ENCODE measurements at places on chromosomes 6 and 20.

DNA sequence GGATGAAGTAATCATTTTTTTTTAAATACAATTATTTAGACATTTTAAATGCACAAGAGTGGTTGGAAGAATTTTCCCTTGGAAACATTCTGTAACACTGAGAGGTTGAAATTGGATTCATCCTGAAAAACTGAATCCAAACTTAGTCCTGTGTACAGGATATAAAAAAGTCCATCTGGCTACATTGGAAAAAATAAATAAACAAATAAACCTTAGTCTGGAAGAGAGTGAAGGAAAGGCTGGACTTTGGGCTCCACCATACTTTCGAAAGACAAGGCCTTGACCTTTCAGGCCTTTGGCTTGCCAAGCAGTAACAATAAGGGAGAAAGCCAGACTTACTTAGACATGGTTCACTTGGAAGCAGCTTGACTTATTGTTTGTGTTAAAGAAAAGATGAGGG lies 664.3 kb downstream of the TENT5A start:
- DNase-seq: no peak

DNA sequence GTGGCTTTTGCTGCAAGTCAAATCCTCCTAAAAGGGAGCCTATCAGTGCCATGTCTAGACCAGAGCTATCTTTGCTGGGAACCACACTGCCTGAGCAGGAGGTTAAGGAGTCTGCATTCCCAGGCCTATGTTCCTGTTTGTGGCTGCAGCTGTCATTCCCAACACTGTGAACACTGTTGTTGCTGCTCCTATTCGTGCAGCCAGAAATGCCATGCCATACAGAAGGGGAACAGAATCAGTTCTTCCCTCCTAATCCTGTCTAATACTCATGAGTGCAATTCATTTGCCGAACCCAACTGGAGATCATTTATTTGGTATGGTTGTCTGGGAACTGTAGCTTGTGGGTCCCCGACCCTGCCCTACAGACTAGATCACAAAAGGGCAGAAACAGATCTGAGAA lies 406.5 kb upstream of the GJE1 start:
- no peak for DNase-seq

DNA sequence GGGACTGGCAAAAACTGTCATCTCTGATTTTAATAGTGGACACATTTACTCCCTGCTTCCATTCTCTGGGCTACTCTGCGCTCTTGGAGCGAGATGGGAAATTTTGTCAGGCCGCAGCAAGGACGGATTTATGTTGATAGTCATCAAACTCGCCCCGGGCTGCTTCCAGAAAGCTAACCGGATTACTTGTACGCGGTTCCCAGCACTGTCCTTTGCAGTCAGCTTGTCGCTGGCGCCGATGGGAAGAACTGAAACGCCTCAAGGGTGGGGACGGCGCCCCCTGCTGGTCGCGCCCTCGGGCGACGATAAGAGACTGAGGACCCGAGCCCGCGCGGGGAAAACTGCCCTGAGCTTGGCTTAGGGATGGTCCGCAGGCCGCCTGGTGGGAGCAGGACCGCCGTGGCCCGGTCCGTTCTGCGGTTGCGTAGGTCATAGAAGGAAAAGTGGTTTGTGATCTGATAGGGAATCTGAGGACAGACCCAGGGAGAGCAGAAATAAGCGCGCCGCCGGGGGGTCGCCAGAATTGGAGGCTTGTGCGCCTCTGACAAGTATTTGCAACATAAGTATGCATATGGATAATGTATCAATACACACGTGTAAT lies 984 bp upstream of the ABT1 start:
- DNase-seq: peak; percentile 80

GRCh38 chr20:62860924-62861691 lies 514 bp downstream of the TCFL5 start:
- peak; percentile 40 for DNase-seq

DNA sequence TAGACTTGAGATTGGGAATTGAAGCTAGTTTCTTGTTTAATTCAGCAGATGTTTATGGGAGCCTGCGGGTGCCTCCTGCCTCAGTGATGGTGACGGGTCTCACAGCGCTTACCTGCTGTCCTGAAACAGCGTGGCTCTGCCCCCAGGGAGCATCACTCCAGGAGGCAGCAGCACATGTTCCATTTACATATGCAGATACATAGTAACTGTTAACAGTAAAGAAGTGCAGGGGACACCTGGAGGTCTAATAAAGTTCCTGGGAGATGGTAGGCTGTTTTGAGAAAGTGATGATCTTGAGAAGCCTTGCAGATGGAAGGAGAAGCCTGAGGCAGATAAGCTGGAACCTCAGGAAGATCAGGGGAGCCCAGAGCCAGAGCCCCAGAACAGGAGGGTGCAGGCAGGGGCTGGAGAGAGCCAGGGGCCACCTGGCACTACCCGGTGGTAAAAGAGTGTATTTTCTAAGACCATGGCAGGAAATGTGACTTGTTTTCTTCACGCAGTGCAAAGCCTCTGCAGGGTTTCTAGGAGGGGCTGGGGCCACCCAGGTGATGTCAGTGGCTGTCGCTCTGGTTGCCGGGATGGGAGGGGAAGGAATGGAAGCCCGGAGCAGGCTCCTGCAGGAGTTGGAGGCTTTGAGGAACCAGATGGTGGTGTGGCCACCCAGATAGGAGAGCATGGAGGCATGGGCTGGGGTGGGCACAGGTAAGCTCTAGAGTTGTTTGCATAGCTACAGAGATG lies 24.2 kb upstream of the KIF25 start:
- DNase-seq: no peak

DNA sequence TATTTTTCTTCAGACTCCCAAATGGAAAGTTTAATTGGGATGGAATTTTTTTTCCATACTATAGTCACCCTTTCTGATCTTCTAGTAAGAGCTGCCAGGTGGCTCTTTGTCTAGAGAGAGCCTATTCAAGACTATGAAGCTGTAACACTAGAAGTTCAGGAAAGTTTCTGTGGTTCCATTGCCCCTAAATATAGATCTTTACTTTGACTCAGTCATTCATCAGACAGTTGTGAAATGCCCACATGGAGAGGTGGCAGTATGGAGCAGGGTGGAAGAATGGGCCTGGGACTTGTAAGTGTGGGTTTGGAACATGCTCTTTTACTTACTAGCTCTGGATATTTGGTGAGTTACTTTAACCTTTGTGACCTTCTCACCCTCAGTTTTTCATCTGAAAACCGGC lies 87.8 kb downstream of the CTNNBL1 start:
- DNase-seq: no peak

All from effector CD4-positive, alpha-beta T cell (primary cell).